ENCODE measurements at places on chromosomes 2 and 18.

DNA sequence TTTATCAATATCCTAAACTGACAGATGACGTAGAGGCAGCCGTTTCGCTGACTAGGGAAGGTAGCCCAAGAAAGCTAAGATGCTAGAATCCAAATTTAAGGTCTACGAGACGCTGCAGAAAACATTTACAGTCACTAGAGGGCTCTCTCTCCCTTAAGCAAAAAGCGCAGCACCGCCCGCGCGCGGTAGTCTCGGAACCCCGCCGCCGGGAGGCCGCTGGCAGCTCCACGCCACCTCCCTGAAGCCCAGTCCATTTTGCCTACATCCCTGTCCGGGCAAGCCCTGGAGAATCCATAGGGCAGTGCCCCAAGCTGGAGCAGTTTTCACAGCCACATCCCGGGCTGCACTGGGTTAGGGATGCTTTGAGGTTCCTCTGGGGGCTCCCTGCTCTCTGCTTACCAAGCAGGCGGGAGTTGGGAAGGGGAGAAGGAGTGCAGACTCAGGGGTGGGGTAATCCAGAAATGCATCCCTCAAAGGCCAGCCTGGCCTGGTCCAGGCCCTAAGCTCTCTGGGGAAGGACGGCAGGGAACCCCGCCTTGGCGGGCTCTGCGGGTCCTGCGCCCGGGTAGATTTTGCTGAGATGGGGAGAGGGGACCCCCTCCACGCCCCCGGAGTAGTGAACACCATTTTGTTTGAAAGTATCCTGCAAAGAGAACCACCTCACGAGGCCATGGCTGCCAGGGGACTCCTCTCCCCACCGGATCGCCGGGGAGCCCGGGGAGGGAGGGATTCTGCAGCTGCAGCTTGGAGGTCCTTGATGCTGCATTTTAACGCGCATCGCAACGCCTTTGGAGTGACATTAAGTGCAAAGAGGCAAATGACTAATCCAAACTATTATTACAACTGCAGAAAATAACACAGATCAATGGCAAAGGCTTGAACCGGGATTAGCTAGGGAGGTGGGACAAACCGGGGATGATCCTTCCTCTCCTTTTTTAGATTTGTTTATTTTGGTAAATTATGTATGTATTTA lies 1.3 kb upstream of the DPYSL5 start:
- no peaks in the 10 kb centered on the region for H3K4me1 ChIP-seq
- peak overlapping the region; percentile 50 for H3K27ac ChIP-seq
- no peaks in the 10 kb centered on the region for H3K36me3 ChIP-seq
- peak overlapping the region; percentile 65 for H3K4me3 ChIP-seq
- peaks cover 47% of the 10 kb centered on the region for H3K27me3 ChIP-seq
- peak; percentile 50 for DNase-seq

DNA sequence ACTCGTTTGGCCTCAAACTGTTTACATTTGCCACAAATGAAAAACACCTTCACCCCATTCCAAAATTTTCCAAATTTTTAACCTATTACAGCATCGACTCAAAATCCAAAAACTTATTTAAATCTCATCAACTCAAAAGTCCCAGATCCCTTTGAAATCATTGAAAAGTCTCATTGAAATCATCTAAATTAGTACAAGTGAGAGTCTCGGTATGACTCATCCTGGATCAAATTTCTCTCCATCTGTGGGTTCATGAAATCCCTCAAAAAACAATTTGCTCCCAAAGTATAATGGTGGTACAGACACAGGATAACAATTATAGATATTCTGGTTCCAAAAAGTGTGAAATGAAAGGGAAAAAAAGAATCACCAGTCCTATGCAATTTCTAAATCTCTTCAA lies 65.1 kb downstream of the LRP1B start:
- H3K36me3 ChIP-seq, result no peaks in the 10 kb centered on the region
- H3K4me3 ChIP-seq, result no peak overlapping the region
- no peak for DNase-seq

GRCh38 chr2:236667526-236667925 lies 97.9 kb downstream of the ACKR3 start:
- peaks cover 7% of the 10 kb centered on the region for H3K27me3 ChIP-seq
- DNase-seq, result no peak
- no peaks in the 10 kb centered on the region for H3K36me3 ChIP-seq
- H3K27ac ChIP-seq, result no peak overlapping the region

GRCh38 chr2:143001501-143001900 lies 124.0 kb downstream of the KYNU start:
- H3K27me3 ChIP-seq, result peaks cover 10% of the 10 kb centered on the region
- no peak overlapping the region for H3K4me3 ChIP-seq
- no peaks in the 10 kb centered on the region for H3K4me1 ChIP-seq

DNA sequence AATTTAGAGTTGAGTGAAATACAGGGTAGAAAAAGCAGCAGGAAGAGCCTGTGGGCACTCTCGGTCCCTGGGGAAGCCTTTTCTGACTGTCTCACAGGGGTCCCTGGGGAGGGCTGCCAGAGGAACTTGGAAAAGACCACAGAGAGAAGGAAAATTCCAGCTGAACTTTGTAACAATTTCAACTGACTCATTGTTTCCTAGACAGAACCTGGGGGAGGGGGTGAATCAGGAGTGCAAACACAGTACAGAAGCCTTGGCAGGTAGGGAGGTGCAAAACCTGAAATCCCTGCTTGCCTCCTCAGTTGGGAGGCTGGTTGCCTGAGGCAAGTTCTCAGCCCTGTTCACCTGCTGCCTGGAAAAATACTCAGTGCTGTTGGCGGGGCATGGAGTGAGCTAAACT lies 106.8 kb downstream of the GRB14 start:
- no peaks in the 10 kb centered on the region for H3K27me3 ChIP-seq
- no peak overlapping the region for H3K27ac ChIP-seq
- DNase-seq, result no peak
- no peaks in the 10 kb centered on the region for H3K4me1 ChIP-seq
- no peaks in the 10 kb centered on the region for H3K36me3 ChIP-seq

- DNase-seq, result no peak
- no peak overlapping the region for H3K4me3 ChIP-seq
- H3K27ac ChIP-seq, result no peak overlapping the region
- H3K27me3 ChIP-seq, result no peaks in the 10 kb centered on the region
Measured at GRCh38 chr2:106018141-106018540, 176.0 kb downstream of the UXS1 start.

DNA sequence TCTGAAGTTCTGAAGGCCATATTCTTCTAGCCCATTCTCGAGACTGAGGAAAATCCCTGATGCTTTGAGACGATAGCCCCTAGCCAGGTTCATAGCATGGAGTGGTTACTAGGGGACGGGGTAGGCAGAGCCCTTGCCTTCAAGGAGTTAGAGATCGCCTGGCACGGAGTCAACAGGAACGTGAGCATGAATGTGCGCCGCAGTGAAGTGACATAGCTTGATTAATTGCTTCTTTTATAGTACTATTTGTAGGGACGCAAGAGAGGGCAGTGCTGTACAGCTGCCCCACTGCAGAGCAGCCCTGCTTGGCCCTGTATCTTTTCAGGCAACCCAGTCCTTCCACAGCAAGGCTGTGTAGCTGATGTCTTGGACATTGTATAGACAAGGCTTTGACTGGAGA lies 26.2 kb downstream of the HRH4 start:
- no peak for DNase-seq
- peaks cover 13% of the 10 kb centered on the region for H3K4me1 ChIP-seq
- H3K27me3 ChIP-seq, result peaks cover 6% of the 10 kb centered on the region
- no peaks in the 10 kb centered on the region for H3K36me3 ChIP-seq
- H3K27ac ChIP-seq, result no peak overlapping the region

- peaks cover 11% of the 10 kb centered on the region for H3K4me1 ChIP-seq
- no peak overlapping the region for H3K4me3 ChIP-seq
- H3K27me3 ChIP-seq, result peaks cover 5% of the 10 kb centered on the region
- no peaks in the 10 kb centered on the region for H3K36me3 ChIP-seq
- no peak overlapping the region for H3K27ac ChIP-seq
Measured at GRCh38 chr2:119719261-119719627, 40.2 kb downstream of the TMEM177 start.

- no peak for DNase-seq
- peaks cover 6% of the 10 kb centered on the region for H3K27me3 ChIP-seq
- peaks cover 15% of the 10 kb centered on the region for H3K4me1 ChIP-seq
- H3K4me3 ChIP-seq, result no peak overlapping the region
Measured at GRCh38 chr2:28355521-28356094, 37.0 kb upstream of the FOSL2 start.

GRCh38 chr2:172234716-172235691 lies 132.3 kb upstream of the DLX2 start:
- H3K4me3 ChIP-seq, result peak overlapping the region; percentile 84
- H3K36me3 ChIP-seq, result peaks cover 3% of the 10 kb centered on the region
- DNase-seq, result no peak
- H3K27ac ChIP-seq, result no peak overlapping the region
- peaks cover 44% of the 10 kb centered on the region for H3K4me1 ChIP-seq

DNA sequence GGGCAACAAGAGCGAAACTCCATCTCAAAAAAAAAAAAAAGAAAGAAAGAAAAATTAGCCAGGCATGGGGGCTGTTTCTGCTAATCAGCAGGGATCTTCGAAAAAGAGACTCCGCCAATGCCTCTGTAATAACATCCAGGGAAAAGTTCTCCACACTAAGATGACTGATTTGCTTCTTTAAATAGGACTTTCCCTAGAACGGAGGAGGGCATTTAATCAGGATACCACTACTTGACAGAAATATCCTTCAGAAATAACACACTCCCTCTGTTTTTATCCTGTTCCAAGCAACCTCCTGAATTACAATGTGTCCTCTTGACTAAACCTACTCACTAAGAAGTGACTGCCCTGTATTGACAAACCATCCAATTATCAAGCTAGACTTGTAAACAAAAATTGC lies 21.7 kb downstream of the REV1 start:
- DNase-seq, result no peak
- peaks cover 6% of the 10 kb centered on the region for H3K36me3 ChIP-seq
- no peak overlapping the region for H3K4me3 ChIP-seq

DNA sequence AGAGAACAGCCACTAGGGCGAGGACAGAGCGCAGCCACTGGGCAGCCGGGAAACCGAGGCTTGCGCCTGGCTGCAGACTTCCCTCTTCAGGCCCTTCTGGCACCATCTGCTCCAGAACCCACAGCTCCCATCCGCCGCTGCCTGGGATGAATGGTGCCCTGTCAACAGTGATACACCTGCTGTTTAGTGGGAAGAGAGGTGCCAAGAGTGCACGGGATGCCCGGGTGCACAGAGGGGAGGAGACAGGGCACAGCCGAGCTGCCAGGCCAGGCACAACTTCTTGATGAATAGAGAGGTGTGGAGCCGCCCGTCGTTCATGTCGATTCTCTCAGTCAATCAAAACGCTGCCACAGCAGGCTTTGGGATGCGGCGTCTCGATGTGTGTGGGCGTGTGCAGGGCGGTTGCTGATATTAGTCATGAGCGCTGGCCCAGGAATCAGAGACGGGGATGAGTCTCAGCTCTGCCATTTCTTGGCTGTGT lies 39.5 kb downstream of the RRM2 start:
- H3K4me3 ChIP-seq, result no peak overlapping the region
- H3K36me3 ChIP-seq, result peaks cover 24% of the 10 kb centered on the region
- H3K4me1 ChIP-seq, result peaks cover 14% of the 10 kb centered on the region
- H3K27ac ChIP-seq, result no peak overlapping the region
- no peaks in the 10 kb centered on the region for H3K27me3 ChIP-seq
- no peak for DNase-seq

- H3K27ac ChIP-seq, result no peak overlapping the region
- no peaks in the 10 kb centered on the region for H3K36me3 ChIP-seq
- no peaks in the 10 kb centered on the region for H3K27me3 ChIP-seq
- H3K4me3 ChIP-seq, result no peak overlapping the region
- DNase-seq, result no peak
Measured at GRCh38 chr2:215748446-215748845, 264.9 kb downstream of the MREG start.

DNA sequence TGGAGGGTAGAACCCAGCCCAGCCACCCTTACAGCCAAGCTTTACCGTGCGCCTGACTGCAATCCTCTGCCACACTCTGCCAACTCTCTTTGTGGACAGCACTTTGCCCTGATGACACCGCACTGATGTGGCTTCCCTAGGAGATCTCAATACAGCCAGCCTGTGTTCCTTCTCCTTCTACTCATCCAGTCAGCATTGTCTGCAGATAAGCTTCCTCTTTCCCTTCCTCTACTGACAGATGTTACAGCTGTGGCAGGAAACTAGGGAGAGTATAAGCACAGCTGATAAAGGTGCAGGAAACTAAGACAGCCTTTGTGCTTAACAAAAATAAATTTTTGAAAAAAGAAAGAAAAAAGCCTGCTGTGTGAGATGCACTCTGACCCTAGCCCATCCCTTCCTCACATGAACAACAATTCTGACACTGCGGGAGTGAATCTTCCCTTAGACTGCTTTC lies 25.0 kb downstream of the CEP68 start:
- peak overlapping the region; percentile 15 for H3K27ac ChIP-seq
- no peak overlapping the region for H3K4me3 ChIP-seq
- H3K4me1 ChIP-seq, result peaks cover 8% of the 10 kb centered on the region
- peaks cover 50% of the 10 kb centered on the region for H3K36me3 ChIP-seq
- DNase-seq, result no peak

DNA sequence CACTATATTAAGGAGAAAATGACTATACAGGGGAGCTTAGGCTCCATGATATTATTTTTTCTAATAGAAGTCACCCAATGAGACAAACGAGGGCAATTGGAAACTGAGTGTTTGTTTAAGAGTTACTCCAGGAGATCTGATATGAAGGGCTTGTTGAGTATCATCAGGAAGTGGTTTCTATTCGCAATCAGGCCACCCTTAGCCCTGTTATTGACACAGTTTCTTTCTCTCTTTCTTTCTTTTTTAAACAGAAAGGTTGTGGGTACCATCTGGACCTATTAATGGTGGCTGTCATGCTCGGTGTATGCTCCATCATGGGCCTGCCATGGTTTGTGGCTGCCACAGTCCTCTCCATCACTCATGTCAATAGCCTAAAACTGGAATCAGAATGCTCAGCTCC lies 117.3 kb downstream of the DPP4 start:
- H3K4me1 ChIP-seq, result peaks cover 88% of the 10 kb centered on the region
- H3K27ac ChIP-seq, result peak overlapping the region; percentile 93
- peak overlapping the region; percentile 75 for H3K4me3 ChIP-seq
- DNase-seq, result no peak
- peaks cover 34% of the 10 kb centered on the region for H3K36me3 ChIP-seq

GRCh38 chr2:13193075-13193474 lies 476.3 kb downstream of the TRIB2 start:
- no peak overlapping the region for H3K27ac ChIP-seq
- no peaks in the 10 kb centered on the region for H3K27me3 ChIP-seq
- H3K4me3 ChIP-seq, result no peak overlapping the region
- H3K4me1 ChIP-seq, result no peaks in the 10 kb centered on the region
- no peaks in the 10 kb centered on the region for H3K36me3 ChIP-seq

DNA sequence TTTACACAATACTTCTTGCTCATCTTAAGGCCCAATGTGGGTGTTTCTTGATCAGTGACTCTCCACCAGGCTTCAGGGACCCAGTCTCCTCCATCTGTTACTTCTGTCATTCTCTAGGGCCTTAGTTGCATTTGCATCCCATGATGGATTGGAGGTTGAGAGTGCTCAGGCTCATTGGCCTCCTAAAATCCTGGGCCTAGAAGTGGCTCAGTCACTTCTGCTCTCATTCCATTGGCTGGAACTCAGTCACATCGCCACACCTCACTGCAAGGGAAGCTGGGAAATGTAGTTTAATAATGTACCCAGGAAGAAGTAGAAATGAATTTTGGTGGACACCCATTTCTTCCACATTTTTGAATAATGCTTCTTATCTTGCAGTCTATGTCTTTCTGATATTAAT lies 223.5 kb downstream of the HRH4 start:
- no peaks in the 10 kb centered on the region for H3K36me3 ChIP-seq
- peaks cover 3% of the 10 kb centered on the region for H3K27me3 ChIP-seq
- no peak overlapping the region for H3K4me3 ChIP-seq
- H3K27ac ChIP-seq, result no peak overlapping the region
- DNase-seq, result no peak

GRCh38 chr2:205629091-205629776 lies 53.1 kb upstream of the NRP2 start:
- peaks cover 3% of the 10 kb centered on the region for H3K27me3 ChIP-seq
- no peaks in the 10 kb centered on the region for H3K36me3 ChIP-seq
- no peak overlapping the region for H3K4me3 ChIP-seq

GRCh38 chr2:54099829-54100585 lies 15.4 kb upstream of the ACYP2 start:
- no peak for DNase-seq
- peaks cover 13% of the 10 kb centered on the region for H3K27me3 ChIP-seq
- no peak overlapping the region for H3K27ac ChIP-seq
- no peak overlapping the region for H3K4me3 ChIP-seq

Measured in activated T-helper 1 cell treated with anti-CD3 and anti-CD28 coated beads, Interleukin-12 subunit alpha, Interleukin-12 subunit beta, Interleukin-2, Interleukin-4 antibody, amounts not matched to agents 30 ng/mL and 10 ng/mL and 1 ng/mL, durations not matched to agents 14 hours and 24 hours and 36 hours (primary cell).